LNCaP clone FGC (cell line): ENCODE measurements at places on chromosomes 4 and X.

DNA sequence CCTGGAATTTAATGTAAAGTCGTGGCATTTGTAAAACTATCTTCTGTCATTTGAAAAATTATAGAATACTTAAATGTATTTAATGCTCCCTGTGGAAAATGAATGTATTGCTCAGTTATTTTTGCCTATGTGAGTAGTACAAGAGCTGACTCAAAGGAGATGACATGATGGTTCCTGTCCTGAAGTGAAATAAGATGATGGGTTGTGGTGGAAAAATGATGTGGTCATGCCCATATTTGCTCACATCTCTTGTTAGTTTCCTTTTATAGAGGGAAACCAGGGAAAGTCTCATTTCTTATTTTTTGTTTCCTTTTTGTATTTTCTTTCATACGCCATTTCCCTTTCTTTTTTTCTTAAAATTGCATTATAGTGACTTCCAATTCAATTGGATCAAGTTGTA lies 23.7 kb downstream of the PLS3 start:
- DNase-seq = no peak

DNA sequence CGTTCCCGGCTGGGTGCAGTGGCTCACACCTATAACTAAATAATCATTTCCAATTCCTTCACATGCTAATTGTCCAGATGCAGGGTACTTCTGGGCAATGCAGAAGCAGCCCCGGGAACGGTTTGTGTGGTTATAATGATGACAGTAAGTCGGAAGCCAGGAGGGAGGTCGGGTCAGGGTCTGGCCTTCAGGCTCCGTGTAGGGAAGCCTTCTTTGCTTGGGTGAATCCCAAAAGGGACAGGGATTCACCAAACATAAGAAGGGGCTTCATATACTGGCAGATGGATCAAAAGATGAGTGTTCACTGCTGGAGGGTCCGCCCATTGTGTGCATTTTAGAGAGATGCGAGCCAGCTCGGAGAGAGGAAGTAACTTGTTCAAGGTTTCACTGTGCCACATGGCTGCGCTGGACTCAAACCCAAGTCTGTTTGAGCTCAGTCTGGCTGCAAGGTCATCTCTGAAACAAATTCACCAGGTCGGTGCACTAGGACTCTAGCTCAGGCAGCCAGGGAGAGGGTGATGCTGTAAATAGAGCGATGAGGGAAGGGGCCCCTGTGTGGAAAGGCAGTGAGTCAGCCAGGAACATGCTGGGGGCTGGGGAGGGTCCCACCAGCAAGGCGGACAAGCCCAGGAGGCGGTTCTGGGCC lies 4.8 kb upstream of the KIAA0232 start:
- DNase-seq = no peak

- no peak for DNase-seq
Measured at GRCh38 chr4:83993774-83994173, 457.9 kb downstream of the GPAT3 start.

GRCh38 chr4:108484187-108484586 lies 136.2 kb upstream of the RPL34 start:
- no peak for DNase-seq

DNA sequence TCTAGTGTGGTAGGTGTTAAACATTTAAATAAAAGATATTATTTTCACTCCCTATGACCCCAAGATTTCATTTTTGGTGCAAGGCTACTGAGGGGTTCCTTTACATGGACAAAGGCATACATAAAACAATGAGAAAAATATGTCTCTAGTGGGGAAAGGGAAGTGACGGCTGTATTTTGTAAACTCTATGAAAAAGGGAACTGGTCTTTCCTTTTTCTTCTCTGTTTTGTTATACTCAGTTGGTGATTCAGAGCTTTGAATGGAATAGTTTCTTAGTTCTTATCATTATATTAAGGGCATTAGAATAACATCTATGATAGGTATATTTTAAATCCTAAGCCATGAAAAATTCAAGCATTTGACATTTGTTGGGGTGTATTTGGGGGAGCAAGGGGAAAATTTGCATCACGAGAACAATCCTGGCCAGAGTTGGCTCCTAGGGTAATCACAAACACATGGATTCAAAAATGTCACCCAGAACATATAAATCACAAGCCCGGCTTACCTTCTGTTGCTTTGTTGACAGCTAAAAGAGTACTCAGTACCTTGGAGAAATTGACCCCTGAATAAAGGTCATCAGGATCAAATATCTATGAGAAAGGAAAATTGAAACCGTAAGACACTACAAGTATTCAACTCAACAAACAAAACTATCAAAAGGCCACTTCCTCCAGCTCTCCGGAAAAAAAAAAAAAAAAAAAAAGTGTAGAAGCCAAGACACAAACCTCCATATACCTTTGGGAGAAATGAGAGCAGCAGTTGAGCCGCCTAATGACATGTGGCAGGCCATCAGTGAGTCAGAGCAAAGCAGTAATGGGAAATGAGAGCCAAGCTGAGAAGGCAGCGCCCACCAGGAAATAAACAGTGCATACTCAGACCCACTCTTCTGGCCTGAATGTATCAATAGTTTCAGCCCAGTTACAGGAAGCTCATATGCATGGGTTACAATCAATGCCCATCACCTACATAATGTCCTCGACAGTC lies 33.4 kb downstream of the ARHGEF6 start:
- DNase-seq = no peak

DNA sequence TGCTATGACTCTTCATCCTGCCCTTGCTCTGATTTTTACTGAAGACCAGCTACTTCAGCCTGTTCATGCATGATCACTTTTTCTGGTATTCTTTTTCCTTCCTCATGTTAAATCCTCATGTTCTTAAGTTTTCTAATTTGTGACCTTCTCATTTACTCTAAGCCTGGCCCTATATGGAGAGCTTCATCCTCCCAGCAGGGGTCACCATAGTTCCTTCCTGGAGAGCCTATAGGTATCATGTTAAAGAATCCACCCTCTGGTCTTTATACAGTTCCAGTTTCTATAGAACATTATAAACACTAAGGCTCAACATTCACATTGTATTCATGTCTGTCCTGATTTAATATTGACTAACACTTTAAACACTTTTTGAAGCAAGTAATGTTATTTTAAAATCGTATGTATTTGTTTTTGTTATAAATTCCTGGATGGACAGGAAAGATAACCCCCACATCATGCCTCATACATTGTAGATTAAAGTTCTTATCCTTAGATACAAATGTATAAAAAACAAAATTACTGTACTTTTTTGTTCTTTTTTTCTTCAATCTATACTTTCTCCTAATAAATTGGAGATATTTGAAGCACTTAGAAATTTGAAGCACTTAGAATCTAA lies 53.8 kb upstream of the OTUD4 start:
- DNase-seq = peak; percentile 36

DNA sequence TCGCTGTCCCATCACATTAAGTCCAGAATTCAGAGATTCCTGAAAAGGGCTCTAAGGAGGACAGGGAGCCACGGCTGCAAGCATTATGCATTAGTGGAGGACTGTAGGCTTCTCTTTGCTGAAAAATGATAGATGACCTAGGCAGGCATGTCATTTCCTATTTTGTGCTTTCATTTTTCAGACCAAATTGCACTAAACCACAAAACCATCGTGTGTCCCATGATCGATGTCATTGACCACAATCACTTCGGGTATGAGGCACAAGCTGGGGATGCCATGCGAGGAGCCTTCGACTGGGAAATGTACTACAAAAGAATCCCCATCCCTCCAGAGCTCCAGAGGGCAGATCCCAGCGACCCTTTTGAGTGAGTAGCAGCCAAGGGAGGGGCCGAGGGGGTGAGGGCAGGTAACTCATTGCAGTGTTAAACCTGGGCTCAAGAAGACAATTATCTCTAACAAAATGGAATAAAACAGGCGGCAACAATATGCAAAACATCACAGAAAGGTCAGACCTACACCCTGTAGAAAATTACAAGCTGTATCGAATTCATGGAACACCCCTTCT lies 355.2 kb upstream of the GALNT7 start:
- DNase-seq = no peak

- no peak for DNase-seq
Measured at GRCh38 chr4:133146574-133147241, 2.4 kb upstream of the PCDH10 start.

- no peak for DNase-seq
Measured at GRCh38 chrX:150018931-150019361, 80.7 kb upstream of the EOLA2 start.

DNA sequence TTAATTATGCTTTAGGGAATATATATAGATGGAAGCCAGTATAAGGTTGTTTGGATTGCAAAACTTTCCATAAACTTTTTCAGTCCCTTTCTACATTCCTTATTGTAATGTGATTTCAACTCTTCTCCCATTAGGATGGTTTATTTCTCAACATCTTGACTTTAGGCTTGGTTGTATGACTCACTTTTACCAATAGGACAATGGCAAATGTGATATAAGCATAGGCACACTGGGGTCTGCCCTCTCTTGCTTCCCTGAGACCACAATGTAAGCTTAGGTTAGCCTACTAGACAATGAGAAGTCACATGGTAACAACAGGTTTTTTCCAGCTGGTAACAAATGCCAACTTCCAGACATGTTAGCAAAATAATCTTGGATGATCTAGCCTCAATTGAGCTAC lies 163.3 kb upstream of the RBPJ start:
- DNase-seq = no peak

DNA sequence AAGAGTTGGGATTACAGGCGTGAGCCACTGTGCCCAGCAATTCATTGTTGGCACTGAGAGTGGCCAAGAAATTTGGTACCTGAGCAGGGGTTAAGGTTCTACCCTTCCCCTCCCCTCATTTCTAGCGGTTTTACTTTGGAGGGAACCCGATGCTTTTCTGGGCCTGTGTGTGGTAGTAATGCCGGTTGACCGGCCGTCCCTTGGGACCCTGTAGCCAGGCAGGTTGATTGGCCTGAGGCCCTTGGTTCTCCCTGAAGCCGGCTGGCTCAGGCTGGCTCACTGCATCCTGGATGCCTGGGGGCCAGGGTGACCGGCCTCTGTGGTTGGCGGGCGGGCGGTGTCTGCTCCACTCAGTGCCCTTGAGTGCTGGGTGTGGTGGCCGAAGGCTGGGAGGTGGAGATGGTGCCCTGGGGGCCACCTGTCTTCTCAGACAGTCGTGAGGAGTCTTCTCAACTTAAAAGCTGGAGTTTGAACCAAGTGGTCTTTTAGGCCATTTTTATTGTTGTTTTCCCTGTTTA lies 45.6 kb downstream of the RGS12 start:
- no peak for DNase-seq

DNA sequence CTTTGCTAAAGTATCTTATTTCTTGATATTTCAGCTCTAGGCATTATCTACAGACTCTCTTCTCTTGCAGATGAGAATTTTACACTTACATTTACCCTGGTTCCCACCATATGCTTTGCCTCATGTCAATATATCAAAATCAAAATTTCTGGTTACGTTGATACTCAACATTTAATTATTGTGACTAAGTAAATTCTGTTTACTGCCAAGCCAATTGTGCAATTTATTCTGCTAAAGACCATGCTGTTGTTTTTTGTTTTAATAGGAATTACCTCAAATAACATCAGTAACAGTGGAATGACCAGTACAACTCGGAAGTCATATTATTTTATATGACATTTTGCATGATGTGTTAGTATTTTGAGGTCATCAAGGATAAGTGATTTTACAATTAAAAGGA lies 125.5 kb downstream of the IL15 start:
- DNase-seq = no peak

GRCh38 chrX:45083314-45083713 lies 117.4 kb downstream of the DIPK2B start:
- DNase-seq = no peak

GRCh38 chr4:185853841-185854240 lies 41.8 kb upstream of the SORBS2 start:
- no peak for DNase-seq

DNA sequence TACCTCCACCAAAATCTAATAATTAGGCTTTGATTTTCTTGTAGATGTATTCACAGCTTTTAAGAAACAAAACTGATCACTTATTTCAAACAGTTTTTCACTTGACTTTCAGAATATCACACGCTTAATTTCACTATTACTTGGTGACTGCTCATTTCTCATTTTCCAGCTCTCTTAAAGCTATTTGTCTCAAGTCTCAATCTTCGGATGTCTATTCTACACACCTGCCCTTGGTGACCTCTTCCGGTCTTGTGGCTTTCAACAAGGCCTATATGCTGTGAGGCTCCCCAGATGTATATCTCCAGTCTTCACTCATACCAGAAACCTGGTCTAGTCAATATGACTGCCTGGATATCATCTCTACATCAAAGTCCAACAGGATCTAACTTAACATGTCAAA lies 34.9 kb upstream of the ANXA10 start:
- no peak for DNase-seq

DNA sequence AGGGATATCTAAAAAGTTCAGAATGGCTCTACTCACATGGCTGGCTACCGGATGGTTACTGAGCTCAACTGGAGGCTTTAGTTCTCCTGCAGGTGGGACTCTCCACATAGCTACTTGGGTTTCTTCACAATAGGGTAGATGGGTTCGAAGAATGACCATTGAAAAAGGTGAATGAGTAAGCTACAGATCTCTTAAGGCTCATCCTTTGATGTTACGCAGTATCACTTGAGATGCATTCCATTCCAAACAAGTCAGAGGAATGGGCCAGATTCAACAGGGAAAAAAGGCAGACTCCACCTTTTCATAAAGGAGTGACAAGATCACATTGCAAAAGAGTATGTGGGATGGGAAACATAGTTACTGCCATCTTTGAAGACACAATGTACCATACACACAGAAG lies 52.6 kb downstream of the DDX53 start:
- DNase-seq = no peak

- DNase-seq = no peak
Measured at GRCh38 chr4:185202984-185203485, 765 bp downstream of the CFAP97 start.

- no peak for DNase-seq
Measured at GRCh38 chr4:138405466-138405891, 163.3 kb upstream of the SLC7A11 start.

- no peak for DNase-seq
Measured at GRCh38 chr4:73344106-73344505, 60.0 kb upstream of the ALB start.

DNA sequence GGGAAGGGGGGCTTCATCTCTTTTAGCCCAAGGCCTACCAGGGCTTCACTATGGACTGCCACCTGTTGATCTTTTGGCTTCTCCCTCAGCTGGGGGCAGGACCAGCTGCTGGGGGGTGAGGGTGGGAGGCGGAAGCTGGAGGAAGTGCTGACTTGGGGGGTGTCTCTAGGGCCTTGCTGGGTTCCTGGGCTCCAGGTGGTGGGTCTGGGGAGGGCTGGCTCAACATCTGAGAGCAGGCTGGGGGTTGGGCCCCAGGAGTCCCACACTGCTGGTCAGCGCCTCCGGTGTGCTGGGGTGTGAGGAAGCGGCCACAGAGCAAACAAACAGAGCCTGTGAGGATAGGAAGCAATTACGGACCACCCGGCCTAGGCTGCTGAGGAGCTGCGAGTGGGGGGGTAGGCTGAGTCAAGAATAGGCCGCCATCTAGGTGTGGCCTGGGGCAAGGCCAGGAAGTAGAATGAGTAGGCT lies 85.7 kb downstream of the EFNB1 start:
- no peak for DNase-seq

- DNase-seq = no peak
Measured at GRCh38 chr4:8861576-8862295, 9.9 kb downstream of the HMX1 start.

- no peak for DNase-seq
Measured at GRCh38 chr4:154003378-154003777, 214.5 kb upstream of the SFRP2 start.

GRCh38 chrX:2449135-2449886 lies 51.5 kb downstream of the DHRSX start:
- DNase-seq = no peak
